ENCODE measurements at places on chromosomes 12 and 14. TPM values are rescaled to one million over a fixed set of nuclear protein-coding genes. Genes with fewer than 3 reads are reported as not detected.

LPAR5 gene
- total RNA-seq, result not detected

TRPV4 gene
- total RNA-seq, result 1.8 TPM

AMHR2 gene
- total RNA-seq, result not detected

STXBP6 gene
- 4.0 TPM for total RNA-seq

WDHD1 gene
- 5.2 TPM for total RNA-seq

HOXC10 gene
- total RNA-seq, result not detected

ASCL1 gene
- not detected for total RNA-seq

CLEC4A gene
- 0.81 TPM for total RNA-seq

Measured in hair follicle dermal papilla cell (primary cell).